Peyer's patch (tissue), 4 donors: ENCODE measurements at places on chromosomes 3 and 15. TPM values are rescaled to one million over a fixed set of nuclear protein-coding genes. Genes with fewer than 3 reads are reported as not detected.

HEMK1 gene
- 14.9 TPM for total RNA-seq

CHDH gene
- 57.8 TPM for total RNA-seq

CYP1A2 gene
- total RNA-seq, result not detected

FAIM gene
- 3.7 TPM for total RNA-seq

- no peak for DNase-seq
Observed at GRCh38 chr3:160205606-160206005, 19.6 kb upstream of the C3orf80 start.

GRCh38 chr3:167728176-167728575, 6.5 kb downstream of the PDCD10 start:
- DNase-seq, result no peak

- no peak for DNase-seq
Observed at GRCh38 chr3:141412087-141412935, 44.0 kb downstream of the ZBTB38 start.

DNA sequence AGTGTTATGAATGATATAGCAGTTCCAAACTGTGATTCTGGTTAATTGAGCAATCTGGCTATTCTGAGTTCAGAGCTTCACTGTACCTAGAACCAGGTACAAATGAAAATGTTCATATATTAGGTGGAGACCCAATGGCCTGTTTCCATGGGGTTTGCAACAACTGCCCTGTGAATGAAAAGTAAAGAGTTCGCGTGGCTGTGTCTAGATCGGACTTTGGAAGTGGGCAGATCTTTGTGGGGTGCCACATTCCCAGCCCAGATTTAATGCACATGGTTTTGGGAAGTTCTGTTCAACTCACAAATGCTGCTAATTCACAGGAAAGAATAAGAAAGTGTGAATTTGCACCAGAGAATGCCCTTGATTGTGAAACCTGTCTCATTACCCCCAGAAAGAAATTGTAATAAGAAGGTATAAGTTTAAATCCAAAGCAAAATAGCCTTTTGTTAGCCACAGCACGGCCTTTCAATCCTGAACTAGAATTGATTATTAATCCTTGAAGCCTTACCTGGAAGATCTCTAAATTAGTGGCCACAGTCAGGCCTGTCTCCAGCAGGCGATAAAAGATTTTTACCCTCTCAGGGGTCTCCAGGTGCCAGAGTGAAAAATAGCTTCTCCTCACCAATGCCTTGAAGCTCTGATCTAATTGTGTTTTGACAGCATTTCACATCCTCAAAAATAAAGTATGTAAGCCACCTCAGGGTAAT, 22.6 kb downstream of the WHAMM start:
- DNase-seq, result no peak

GRCh38 chr15:81284256-81285031, 39.5 kb downstream of the STARD5 start:
- DNase-seq, result no peak

DNA sequence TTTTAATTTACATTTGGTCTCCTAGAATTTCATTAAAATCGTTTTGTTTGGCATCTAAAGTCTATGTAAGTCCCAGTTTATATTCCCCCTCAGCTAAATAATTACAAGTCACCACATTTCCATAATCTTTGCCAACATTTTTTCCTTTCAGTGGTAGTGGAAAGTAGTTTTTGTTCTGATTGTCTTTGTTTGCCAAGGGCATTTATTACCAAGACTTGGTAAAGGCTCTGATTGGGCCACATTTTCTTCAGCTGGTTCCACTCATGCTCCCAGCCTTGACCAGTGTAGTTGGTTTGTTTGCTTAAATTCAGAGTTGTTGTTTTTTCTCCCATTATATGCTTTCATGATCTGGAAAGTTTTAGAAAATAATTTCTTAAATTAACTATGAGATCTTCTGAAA, 153.4 kb upstream of the MME start:
- DNase-seq, result no peak

DNA sequence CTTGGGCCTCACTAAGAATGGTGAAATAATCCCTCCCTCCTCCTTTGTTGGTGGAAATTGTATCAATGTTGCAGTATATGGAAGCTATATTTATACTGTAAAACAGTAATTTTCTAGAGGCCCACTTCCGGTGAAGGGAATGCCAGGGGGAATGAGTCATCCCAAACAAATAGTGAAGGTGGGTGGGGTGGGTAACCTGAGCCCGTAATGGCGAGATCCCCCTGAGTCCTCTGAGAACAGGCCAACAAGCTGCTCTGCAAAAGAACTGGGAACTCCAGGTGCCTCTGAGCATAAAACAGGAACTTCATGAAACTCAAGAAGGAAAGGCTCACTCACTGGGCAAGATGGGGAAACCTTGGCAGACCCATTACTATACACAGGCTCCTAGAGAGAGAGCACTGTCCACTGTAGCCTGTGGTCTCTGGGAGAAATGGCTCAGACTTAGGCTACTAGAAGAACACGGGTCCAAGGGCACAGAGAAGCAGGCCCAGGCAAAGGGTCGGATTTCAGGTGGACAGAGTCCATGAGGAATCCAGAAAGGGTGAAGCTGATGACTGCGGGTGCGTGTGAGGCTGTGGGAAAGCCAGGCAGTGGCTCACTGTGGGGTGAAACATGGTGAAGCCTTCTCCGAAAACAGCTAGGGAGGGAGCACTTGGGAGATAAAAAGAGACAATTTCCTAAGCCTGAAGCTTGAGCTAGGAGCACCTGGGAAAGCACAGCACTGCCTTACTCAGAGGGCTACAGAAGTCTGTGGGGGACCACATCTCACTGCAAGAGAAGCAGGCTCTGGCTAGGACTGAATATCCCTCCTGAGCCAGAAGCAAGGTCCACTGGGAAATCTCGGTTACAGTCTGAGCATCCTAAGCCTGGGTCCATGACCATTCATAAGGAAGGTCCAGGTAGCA, 19.8 kb downstream of the LARP6 start:
- DNase-seq, result no peak
